CD4-positive, alpha-beta T cell treated with Interleukin-1 beta for 1 hour (primary cell): ENCODE measurements at places on chromosomes 2 and 18.

GRCh38 chr2:196482119-196483065 is 157.1 kb upstream of the CCDC150 start:
- no peak for DNase-seq

DNA sequence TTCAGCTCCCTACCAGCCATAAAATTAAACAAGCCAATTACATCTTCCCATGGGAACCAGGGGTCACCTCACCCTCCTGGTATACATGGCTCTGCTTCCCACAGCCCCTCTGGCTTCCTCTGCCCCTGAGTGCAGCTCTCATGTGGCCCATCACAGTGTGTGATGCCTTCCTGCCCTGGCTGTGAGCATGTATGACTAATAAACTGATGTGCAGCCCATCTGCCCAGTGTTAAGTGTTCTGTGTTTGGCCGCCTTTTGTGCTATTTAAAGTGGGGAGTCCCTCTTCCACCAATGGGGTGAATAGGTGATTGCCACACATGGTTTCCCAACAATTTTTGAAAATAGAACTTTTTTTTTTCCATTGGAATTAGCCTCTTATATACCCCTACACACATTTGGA is 87.7 kb upstream of the PIEZO2 start:
- DNase-seq = no peak

DNA sequence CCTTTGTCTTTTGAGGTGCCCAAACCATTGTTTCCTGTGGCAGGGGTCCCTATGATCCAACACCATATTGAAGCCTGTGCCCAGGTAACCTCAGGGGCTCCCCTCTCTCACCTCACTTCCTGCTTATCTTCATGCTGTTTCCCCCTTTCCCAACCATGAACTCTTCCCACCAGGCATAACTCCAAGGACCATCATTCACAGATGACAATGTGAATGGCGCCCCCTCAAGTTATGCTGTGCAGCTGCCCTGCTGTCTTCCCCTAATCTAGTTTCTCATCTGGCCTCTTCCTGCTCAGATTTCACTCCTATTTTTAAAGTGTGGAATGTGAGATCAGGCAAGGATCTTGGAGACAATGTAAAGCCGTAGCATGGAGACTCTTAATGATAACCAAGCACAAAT is 1.4 kb downstream of the GMPPA start:
- DNase-seq = no peak

DNA sequence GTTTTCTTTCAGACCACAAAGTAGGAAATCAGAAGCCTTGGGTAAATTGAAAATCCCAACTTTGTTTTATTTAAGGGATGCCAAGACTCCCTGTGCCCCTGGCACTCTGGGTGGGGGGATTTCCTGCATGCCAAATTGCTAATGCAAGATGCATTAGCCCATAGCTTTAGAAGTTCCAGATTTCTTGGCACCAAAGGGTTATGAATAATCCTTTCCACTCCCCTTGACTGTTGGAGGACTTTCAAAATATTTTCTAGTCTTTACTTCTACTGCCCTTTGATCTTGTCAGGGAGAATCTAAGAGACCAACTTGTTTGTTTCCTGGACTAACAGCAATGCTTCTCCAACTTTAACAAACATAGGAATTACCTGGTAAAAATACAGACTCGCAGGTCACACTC is 81.8 kb upstream of the TGIF1 start:
- DNase-seq = no peak

DNA sequence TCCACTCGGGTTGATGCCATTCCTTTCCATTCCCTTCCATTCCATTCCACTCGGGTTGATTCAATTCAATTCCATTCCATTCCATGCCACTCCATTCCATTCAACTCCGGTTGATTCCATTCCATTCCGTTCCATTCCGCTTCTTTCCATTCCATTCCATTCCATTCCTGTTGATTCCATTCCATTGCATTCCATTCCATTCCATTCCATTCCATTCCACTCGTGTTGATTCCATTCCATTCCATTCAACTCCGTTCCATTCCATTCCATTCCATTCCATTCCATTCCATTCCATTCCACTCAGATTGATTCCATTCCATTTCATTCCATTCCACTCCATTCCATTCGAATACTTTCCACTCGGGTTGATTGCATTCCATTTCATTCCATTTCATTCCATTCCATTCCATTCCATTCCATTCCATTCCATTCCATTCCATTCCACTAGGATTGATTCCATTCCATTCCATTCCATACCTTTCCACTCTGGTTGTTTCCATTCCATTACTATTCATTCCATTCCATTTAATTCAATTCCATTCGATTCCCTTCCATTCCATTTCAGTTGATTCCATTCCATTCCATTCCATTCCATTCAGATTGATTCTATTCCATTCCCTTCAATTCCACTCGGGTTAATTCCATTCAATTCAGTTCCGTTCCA is 1141.8 kb downstream of the RPIA start:
- no peak for DNase-seq

- DNase-seq = no peak
Measured at GRCh38 chr2:59428940-59429339, 1124.5 kb downstream of the BCL11A start.

- no peak for DNase-seq
Measured at GRCh38 chr2:190528521-190529001, 6.0 kb downstream of the NEMP2 start.

DNA sequence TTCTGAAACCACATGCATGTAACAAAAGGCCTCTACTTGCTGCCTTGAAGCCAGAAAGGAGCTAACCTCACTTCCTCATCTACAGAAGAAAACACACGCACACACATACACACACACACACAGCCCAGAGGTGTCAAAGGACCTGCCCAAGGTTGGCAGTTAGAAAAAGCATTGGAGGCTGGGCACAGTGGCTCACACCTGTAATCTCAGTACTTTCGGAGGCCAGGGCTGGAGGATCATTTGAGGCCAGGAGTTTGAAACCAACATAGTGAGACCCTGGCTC is 125.9 kb upstream of the RNF152 start:
- no peak for DNase-seq

GRCh38 chr2:53104263-53104662 is 663.3 kb upstream of the CHAC2 start:
- no peak for DNase-seq

DNA sequence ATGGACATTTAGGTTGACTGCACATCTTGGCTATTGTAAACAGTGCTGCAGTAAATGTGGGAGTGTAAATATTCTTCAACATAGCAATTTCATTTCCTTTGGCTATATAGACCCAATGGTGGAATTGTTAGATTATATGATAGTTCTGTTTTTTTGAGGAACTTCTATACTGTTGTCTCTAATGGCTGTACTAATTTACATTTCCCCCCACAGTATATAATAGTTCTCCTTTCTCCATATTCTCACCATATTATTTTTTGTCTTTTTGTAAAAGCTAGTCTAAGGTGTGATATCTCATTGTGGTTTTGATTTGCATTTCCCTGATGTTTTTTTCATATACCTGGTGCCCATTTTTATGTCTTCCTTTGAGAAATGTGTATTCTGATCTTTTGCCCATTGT is 13.0 kb downstream of the EIF5B start:
- no peak for DNase-seq

DNA sequence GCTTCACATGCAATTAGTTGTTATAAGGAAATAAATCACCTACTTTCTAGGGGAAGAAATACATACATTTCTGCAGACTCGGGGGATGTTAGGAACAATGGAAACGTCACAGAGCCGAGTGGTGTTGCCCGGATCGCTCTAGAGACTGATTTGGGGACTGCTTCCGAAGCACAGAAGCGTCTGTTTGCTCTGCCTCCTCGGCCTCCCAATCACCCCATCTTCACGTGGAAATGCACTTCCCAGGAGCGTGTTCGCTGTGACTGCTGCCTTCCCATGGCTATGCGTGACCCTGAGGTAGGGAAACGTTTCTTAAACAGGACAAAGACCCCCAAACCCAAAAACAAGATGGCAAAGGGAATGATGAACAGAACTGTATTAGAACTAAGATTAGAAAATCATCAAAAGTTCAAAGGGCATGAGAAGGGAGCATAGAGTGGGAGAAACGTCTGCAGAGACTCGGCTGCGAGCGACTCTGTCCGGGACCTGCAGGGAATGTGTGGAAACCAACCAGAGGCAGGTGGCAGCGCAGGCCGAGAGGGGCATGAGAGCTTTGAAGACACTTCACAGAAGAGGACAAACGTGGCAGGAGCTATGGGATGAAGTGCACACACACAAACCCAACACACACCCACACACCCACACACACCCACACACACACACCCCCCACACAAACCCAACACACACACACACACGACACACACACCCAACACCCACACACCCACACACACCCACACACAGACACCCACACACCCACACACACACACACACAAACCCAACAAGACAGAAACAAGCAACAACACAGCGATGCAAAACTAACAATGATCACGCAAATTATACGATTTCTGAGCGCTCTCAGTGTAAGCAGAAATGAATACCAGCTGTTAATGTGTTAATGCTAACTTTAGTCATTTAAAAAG is 41.3 kb downstream of the RTP5 start:
- DNase-seq = no peak

DNA sequence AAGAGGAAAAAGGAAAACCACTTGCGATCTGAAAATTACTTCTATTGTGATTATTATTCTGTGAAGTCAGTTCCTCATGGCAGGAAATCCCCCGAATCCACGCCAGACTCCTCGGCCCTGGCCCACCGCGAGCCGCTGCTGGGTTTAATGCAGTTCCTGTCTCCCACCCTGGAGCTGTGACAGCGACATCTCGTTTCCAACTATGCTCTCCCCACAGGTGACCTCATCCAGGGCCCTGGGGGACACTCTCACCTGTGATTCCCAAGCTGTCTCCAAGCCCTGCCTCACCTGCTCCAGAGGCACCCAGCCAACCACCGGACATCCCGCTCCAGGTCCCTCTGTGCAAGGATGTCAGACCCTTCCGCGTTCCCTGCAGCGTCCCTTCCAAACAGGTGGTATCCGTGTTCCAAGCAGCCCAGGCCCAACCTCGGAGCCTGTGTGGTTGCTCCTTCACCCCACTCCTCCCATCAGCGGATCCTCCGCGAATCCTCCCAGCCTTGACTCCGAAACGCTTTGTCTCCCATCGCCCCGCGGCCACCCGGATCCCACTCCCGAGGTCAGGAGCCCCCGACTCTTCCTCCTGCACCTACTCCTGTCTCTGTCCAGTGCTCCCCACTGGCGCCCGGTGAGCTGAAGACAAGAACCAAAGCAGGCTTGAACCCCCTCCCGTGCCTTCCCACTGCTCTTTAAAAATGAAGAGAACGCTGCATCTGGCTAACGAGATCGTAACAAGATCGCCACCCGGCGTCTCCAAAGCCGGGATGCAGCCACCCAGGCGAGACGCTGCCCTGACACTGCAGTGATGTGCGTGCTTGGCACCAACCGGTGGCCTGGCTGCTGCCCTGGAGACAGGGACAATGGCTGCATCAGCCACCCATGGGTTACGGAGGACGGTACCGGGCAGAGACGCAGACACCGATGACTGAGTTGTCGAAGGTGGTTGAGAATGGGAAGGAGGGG is 96.5 kb downstream of the NDUFA10 start:
- DNase-seq = no peak

GRCh38 chr2:84970210-84970867 is 622 bp upstream of the KCMF1 start:
- DNase-seq = peak; percentile 56

- peak; percentile 19 for DNase-seq
Measured at GRCh38 chr2:144414324-144414845, 105.5 kb downstream of the ZEB2 start.

DNA sequence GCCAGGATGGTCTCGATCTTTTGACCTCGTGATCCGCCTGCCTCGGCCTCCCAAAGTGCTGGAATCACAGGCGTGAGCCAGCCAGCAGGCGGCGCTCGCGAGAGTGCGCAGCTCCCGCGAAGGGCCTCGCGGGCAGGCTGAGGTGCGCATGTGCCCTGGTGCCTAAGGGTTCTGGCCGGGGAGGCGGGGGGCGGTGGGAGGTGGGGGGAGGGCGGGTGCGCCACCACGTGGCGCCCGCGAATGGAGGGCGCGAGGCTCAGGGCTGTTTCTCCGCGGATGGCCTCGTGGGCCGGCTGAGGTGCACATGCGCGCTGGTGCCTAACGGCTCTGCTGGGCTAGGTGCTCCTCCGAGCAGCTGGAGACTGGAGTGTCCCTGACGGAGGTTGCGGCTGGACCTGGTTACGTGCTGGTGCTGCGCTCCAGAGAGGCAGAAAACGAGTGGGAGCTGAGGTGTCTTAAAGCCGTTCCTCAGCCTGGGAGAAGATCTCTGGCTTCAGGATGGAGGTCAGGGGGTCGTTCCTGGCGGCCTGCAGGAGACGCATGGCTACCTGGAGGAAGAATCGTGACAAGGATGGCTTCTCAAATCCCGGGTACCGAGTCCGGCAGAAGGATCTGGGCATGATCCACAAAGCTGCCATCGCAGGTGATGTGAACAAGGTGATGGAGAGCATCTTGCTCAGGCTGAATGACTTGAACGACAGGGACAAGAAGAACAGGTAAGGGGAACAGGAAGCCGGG is at the start of gene ANKRD62:
ANKRD62 (plus strand) TSS at position 324 of the 738 bp plus-strand sequence; CDS start at position 499, 175 bp downstream.
- no peak for DNase-seq

DNA sequence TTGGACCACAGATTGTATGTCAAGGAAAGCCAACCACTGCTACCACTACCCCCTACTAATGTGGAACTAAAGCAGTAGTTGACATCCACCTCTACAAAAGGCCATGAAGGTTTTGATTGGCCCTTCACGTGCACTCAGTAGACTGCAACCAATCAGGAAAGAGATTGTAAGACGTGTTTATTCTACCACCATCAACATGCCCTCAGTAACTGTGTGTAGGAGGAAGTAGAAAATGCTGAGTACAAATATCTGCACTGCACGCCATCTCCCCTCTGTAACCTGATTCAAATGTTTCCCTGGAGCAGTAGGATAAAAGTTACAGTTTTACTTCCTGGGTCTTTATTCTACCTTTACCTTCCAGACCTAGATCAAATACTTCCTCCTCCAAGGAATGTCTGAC is 2.9 kb upstream of the CASP10 start:
- DNase-seq = no peak
